ENCODE measurements at places on chromosomes 5 and 9.

DNA sequence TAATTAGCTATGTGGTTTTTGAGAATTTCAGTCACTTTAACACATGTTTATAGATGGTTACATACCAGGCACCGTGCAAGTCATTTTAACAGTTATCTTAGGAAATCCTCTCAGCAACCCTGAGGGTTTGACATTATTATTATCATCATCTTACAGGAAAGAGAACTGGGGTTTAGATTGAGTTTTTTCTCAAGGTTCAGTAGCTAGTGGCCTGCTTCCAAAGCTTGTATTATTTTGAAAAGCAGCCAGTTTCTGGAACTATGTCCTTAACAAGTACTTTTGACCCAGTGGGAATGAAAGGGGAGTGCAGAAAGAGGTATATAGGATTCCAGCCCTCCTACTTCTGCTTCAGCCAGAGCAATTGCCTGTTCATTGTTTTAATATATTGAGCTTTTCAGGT, 157.5 kb downstream of the COMMD10 start:
- DNase-seq: no peak

DNA sequence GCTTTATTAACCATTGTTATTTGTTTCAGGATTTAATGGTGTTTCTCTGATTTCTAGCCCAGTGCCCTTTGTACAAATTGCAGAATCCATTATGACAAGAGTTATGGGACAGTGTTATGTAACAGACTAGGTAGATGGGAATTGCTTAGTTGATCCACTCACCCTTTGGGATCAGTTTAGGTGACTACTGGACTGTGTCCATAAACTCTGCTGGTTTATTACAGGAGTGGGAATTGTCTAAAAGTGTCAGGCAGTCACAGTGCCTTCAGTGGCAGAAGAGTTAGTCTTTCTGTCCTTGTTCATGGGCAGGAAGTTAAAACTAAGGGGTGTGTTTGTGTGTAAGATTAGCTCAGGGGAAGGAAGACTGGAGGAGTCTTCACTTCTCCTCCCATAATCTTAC, 29.3 kb downstream of the RCL1 start:
- DNase-seq: no peak

DNA sequence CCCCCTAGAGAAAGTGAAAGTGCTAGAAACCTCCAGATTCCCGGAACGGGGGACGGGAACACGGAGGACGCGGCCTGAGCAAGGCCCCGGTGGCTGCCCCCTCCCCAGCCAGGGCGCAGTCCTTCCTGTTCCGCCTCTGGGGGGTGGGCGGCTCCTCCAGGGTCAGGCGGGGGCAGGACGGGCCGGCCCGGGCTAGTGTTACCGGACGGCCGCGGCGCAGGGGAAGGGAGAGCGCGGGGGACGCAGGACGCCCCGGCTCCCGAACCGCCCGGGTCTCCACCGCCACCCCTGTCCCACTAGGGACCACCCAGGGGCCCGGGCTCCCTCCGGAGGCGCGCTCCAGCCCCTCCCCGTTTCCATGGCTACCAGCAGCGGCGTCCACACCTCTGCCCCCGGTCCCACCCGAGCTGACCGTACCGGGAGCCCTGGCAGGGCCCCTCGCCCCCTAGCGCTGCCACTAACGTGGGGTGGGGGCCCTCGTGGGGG, 579 bp downstream of the SLC12A7 start:
- DNase-seq: no peak

DNA sequence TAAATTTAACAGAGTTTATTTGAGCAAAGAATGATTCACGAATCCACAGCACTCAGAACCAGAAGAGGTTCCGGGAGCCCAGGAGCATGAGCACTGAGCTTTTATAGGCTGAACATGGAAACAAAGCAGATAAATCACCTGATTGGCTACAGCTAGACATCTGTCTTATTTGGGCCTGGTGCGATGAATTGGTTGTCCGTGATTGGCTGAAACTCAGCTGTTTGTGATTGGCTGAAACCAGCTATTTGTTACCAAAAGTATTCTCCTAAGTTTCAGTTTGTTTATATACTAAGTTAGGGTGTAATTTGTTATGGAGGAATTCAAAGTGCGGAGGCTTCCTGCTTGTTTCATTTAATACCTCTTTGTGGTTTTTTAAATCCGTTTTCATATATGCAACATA, 15.8 kb upstream of the LCP2 start:
- DNase-seq: no peak

- DNase-seq: no peak
Observed at GRCh38 chr5:167061695-167062094, 1229.8 kb upstream of the WWC1 start.

- DNase-seq: no peak
Observed at GRCh38 chr9:135443797-135444425, 35.7 kb upstream of the PPP1R26 start.

DNA sequence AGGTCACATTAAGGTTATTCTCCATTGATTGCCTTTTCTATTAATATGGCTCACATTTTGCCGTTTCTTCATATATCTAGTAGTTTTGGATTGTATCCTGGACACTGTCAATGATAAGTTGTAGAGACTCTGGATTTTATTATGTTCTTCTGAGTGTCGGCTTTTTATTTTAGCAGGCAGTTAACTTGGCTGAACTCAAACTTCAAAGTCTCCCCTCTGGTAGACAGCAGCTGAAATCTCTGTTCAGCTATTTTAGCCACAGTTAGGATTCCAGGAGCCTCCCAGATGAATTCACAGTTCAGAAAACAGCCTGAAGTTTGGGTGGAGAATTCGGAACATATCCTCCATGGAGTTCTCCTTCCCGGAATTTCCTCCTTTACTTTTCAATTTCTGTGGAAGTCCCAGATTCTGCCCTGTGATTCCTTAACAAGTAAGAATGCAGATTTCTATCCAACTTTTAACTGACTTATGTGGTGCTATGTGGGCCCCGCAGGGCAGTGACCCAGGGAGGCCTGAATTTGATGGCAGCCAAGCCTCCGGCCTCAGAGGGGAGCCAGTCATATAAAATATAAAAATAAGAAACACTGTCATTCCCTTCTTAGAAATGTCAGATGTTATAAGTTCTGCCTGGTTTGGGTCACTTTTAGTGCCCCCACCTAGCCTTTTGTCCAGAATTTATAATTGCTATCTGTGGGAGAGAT, 39.3 kb upstream of the MVB12B start:
- DNase-seq: no peak

DNA sequence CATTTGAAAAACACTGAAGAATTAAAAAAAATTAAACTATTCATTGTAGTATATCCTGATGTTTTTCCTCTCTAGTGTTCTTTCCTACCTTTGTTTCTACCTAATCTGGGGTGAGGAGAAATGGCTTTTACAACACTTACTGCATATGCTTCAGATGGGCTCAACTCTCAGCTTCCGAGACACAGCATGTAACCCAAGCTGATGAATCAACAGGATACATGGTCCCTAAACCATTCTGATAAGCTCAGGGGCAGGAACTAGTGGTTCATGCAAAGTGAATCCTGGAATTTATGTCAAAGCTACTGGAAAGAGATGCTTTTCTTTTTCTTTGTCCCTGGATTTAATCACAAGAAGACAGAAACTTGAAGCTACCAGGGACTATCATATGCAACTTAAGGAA, 672.5 kb upstream of the RORB start:
- no peak for DNase-seq

DNA sequence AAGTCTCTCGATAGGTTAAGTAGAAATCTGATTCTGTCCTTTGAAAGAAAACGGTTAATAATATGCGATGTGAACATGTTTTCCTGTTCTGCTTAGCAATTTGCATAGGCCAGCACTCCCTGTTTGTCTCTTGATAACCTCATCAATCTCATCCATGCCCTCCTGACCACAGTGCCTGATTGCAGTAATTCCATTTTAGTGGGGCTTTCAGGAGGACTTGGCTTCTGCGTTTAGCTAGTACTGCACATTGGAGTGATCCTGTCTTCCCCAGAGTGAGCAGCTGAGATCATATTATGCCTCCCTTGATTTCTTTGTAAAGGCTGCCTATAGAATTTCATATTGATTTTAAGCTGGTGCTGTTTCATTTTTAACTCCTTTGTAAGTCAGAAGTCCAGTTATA, 335.9 kb upstream of the ISL1 start:
- DNase-seq: no peak

GRCh38 chr9:77495834-77496671, 152.1 kb downstream of the GNA14 start:
- DNase-seq: no peak

DNA sequence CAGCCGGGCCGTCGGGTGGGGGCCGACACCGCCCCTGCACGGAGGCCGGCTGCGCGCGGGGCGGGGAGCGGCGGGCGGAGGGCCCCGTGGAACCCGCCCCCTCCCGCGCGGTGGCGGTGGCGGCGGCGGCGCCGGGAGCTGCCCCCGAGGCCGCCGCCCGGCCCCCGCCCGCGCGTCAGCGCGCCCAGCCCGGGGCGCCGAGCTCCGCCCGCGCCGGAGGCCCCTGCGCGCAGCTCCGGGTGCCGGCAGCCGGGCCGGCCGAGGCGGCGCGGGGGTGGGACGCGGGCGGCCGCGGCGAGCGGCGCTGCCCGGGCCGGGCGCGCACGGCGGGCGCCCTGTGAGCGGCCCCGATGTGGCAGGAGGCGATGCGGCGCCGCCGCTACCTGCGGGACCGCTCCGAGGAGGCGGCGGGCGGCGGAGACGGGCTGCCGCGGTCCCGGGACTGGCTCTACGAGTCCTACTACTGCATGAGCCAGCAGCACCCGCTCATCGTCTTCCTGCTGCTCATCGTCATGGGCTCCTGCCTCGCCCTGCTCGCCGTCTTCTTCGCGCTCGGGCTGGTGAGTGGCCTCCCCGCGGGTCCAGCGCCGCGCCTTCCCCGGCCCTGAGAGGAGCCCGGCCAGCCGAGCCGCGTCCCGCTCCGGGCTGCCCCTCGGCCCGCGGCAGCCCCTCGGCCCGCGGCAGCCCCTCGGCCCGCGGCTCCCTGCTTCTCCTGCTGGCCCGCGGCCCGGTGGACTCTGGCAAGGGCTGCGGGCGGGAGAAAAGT, at the start of gene ADCY2:
TSS of gene ADCY2 (plus strand) at position 192 of the 766 bp plus-strand sequence. CDS start at position 351, 159 bp downstream.
- DNase-seq: no peak

DNA sequence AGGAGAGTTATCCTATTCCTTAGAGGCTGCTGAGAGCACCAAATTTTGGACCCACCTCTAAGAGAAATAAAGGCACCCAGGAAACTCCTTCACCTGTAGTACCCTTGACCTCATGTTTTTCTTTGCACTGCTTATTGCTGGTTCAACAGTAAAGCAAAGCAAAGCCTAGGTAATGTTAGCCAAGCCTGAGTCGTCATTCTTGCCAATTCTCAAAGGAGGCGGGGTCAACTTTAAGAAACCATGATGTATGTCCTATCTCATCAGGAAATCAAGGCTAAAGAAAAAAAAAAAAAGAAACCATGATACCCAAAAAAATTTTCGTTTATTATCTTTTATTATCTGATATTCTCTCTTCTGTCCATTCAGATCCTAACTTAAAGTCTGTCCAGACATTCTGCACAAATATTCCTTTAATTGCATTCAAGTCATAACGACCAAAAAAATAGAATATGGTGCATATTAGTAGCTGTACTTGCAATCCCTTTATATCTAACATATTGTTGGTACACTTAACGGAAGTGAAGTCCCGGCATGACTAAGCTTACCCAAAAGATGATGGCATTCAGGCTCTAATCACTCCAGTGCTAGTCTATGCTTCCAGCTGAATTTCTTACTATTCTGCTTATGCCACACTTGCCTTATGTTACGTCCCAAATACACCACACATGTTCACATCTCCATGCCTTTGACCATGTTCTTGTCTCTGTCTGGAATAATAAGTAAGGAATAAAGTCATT, 1.8 kb downstream of the AUH start:
- no peak for DNase-seq

GRCh38 chr9:122394265-122395125, 23.7 kb downstream of the PTGS1 start:
- DNase-seq: peak; percentile 39

DNA sequence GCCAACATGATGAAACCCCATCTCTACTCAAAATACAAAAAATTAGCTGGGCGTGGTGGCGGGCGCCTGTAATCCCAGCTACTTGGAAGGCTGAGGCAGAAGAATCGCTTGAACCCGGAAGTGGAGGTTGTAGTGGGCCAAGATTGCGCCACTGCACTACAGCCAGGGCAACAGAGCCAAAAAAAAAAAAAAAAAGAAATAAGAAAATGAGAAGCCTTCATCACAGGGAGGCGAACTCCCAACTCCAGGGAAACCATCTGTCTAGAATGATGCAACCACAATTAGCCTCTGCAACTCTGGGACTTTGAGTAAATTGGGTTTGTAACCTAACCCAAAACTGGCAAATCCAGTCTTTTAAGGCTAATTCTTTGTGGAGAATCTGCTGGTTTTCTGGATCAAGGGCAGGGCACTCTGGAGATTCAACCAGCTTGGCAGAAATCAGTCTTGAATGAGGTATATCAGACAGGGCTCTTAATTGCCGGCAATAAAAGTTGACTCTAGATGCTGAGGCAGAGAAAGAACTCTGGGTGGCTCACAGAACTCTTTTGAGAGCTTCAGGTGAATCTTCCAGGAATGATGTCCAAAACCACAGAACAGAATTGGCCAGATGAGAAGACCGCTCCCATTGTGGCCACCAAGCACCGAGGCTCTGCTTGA, 9.9 kb downstream of the S100Z start:
- no peak for DNase-seq

GRCh38 chr5:164420161-164420560, 914.7 kb downstream of the MAT2B start:
- no peak for DNase-seq

DNA sequence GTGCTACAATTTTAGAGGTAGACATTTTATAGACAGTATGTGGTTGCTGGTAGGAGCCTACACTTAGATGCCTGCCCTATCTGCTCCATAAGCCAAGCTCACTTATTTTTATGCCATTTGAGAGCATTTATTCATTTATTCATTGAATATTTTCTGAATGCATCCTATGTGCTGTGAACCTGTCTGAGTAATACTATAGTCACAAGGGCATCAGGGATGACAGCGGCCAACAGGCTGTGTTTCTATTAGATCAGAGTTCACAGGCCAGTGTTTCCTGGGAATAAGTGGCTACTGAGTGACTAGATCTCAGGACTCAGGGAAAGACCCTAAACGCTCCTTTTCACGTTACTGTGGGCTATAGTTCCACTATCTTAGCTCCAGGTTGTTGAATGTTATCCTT, 235.2 kb upstream of the MSX2 start:
- no peak for DNase-seq

GRCh38 chr5:16618138-16618897, 1.5 kb upstream of the RETREG1 start:
- no peak for DNase-seq

GRCh38 chr5:150197476-150197875, 7.6 kb downstream of the SLC6A7 start:
- no peak for DNase-seq

GRCh38 chr9:35102769-35103659, at the start of gene STOML2:
Gene STOML2 (minus strand): TSS chr9:35103131. CDS start chr9:35103094, 37 bp downstream.
- DNase-seq: peak; percentile 88

Measured in tibial nerve (tissue), 4 donors.